Chondrocyte (in vitro differentiated cells): ENCODE measurements at places on chromosomes 2 and 18. TPM values are rescaled to one million over a fixed set of nuclear protein-coding genes. Genes with fewer than 3 reads are reported as not detected.

The CTAGE1 gene
- 0.12 to 0.13 TPM in 2 of 3 replicates, not detected in the other for total RNA-seq

The SLC5A7 gene
- not detected in 3 replicates for total RNA-seq

The NAPG gene
- 32.0 to 49.0 TPM (median 34.7 TPM) in 3 replicates for total RNA-seq

The PJVK gene
- total RNA-seq, result 3.7 to 6.6 TPM (median 4.2 TPM) in 3 replicates

The FER1L5 gene
- not detected in 3 replicates for total RNA-seq

GRCh38 chr2:72300147-72300684 lies 152.6 kb upstream of the CYP26B1 start:
- peaks cover 11% of the 10 kb centered on the region for H3K36me3 ChIP-seq
- H3K27ac ChIP-seq, result no peak overlapping the region
- no peak for DNase-seq
- H3K4me3 ChIP-seq, result no peak overlapping the region
- H3K4me1 ChIP-seq, result no peaks in the 10 kb centered on the region
- H3K27me3 ChIP-seq, result no peaks in the 10 kb centered on the region

DNA sequence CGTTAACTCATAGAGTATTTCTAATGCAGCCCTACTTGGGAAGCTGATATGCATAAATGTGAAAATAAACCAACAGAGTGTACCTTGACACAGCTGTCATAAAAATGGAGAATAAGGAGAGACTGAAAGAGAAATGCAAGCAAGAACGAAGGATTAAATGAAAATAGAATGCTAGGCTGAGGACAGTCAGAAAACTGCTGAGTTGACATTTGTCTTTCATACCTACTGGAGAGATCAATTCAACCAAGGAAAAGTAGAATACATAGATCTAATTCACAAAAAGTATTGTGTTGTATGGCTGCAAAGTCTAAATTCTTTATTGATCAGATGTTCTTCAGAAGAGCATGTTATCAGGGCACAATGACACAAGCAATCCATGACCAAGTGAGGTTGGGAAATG lies 112.0 kb downstream of the EPHA4 start:
- H3K4me3 ChIP-seq, result no peak overlapping the region
- H3K4me1 ChIP-seq, result peaks cover 7% of the 10 kb centered on the region
- no peaks in the 10 kb centered on the region for H3K27me3 ChIP-seq

DNA sequence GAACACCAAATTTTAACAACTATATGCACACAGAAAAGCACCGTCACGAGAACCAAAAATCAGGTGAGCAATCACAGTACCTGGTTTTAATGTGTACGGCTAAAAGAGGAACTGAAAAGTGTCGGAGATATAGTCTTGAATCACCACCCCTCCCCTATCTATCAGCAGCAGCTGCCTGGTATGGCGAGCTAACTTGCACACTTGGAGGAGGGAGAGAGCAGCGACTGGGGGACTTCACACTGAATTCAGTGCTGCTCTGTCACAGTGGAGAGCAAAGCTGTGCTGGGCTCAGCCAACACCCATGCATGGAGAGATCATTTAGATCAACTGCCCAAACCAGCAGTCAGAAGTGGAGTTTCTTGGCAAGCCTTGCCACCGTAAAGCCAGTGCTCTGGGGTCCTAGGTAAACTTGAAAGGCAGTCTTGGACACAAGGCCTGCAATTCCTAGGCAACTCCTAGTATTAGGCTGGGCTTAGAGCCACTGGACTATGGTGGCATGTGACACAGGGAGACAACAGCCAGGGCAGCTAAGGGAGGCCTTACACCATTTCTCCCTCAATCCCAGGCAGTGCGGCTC lies 89.2 kb upstream of the CD226 start:
- peaks cover 36% of the 10 kb centered on the region for H3K4me1 ChIP-seq
- no peak overlapping the region for H3K4me3 ChIP-seq
- no peak for DNase-seq
- H3K36me3 ChIP-seq, result peaks cover 3% of the 10 kb centered on the region
- H3K27me3 ChIP-seq, result no peaks in the 10 kb centered on the region

DNA sequence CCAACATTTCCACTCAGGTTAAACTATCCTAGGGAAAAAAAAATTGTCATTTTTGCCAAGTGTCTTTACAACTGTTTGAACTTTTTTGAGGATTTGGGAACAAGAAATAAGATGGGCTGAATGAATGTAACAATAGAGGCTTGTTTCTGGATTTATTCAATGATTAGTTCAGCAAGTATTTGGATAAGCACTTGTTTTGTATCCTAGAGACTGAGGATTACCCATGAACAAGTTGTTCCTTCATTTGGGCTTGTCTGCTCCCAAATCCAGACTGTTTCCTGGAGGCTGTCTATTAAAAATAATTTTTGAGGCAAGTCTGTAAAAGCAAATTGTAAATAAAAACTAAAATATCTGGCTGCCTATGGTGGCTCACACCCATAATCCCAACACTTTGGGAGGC lies 62.0 kb upstream of the CSRNP3 start:
- no peak overlapping the region for H3K4me3 ChIP-seq
- peaks cover 45% of the 10 kb centered on the region for H3K4me1 ChIP-seq
- H3K36me3 ChIP-seq, result no peaks in the 10 kb centered on the region
- DNase-seq, result no peak

DNA sequence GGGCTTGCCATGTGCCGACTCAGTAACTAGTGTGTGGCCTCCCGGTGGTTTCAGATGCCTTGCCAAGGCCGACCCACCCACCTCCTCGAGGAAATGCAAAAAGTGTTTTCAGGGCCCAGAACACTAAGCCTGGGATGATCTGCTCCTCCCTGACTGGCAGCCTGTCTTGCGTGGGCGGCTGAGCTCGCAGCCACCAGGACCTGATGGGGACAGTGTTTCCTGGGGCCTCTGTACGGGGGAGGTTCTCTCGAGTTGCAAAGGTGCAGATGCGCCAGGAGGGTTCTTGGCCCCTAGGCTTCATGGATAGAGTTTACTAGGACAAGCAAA lies 85.2 kb downstream of the GLI2 start:
- H3K36me3 ChIP-seq, result peaks cover 3% of the 10 kb centered on the region
- peak; percentile 56 for DNase-seq
- peaks cover 40% of the 10 kb centered on the region for H3K4me1 ChIP-seq

- no peaks in the 10 kb centered on the region for H3K4me1 ChIP-seq
- H3K36me3 ChIP-seq, result no peaks in the 10 kb centered on the region
- no peaks in the 10 kb centered on the region for H3K27me3 ChIP-seq
- H3K27ac ChIP-seq, result no peak overlapping the region
- no peak for DNase-seq
These were observed 235.8 kb downstream of the TPGS2 start for GRCh38 chr18:36593001-36593400.
